ENCODE measurements at places on chromosomes 11 and 22.

- DNase-seq = no peak
These were observed 50.4 kb upstream of the KCNQ1OT1 start for GRCh38 chr11:2750101-2750681.

DNA sequence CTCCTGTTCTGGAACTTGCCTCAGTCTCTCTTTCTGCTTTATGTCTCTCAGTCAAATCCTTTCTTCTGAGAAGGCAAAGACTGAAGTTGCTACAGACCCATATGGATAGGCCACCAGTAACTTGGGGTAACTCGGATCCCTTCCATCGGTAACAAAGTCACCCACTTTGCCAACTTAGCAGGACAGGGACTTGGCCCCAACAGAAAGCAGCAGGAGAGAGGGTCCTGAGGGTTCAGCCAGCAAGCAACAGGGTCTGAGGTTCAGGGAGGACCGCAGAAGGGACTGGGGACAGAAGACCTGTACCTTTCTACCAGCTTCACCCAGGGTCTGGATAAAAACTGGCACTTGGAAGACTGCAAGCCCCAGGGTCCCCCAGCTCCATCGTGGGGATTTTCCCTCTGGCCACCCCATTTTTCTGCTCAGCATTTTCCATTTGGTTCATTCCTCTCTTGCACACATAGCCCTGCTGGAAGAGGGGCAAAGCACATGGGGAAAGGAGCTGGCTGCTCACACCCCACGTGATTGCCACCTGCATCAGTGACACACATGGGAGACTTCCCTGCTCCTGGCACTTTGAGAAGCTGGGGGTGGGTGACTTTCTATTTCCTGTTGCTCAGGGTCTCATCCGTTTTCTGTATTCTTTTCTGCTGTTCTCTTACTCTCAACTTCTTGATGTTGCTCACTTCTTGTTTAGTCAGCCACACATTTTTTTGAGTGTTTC is 34.6 kb upstream of the GNAZ start:
- no peak for DNase-seq

DNA sequence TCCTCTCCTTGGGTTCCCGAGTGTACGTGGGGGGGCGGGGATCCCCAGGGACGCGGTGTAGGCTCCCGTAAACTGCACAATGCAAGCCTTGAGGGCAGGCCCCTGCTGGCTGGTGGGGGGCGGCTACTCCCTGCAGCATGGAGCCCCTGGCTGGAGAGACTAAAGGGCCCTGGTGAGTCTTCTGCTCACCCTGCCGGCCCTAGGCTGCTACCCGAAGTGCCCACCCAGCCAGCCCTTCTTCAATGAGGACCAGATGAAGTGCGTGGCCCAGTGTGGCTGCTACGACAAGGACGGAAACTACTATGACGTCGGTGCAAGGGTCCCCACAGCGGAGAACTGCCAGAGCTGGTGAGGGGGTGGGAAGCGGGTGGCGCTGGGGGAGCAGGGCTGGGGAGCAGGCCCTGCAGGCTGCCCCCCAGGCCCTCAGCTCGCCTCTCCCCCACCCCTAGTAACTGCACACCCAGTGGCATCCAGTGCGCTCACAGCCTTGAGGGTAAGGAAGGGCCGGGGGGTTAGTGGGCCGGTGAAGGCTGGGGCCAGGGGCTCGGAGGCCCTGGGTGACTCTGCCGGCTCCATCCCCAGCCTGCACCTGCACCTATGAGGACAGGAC is 16.8 kb downstream of the MUC5B start:
- DNase-seq = no peak

DNA sequence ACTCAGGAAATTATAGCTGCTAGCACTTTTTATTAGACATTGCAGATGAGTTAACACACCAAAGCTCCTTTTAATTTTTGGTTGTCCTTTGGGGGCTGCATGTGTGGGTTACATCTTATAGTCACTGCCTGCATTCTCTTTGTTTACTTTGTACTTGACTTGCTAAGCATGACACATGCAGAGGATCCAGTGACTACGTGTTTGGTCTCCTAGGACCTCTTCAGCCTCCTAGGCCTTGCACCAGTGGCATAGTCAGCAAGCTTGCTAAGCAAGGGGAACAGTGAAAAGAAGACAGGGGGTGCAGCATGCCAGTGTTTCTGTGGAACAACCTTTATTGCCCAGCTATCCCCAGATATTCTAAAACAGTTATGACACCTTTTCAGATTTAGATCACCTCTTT is 108.2 kb downstream of the PAX6 start:
- no peak for DNase-seq

DNA sequence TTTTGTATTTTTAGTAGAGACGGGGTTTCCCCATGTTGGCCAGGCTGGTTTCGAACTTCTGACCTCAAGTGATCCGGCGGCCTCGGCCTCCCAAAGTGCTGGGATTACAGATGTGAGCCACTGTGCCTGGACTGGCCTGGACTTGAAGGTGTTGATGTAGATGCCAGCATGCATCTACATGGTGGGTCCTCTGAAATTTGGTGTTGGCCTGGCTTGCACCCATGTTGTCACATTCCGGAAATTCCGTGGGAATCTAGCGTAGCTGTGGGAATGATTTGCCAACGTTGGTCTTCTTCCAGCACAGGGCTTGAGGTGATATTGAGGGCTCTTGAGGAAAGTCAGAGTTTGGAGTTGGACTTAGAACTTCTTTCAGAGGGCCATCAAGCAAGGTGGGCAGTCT is 6.5 kb downstream of the PACS1 start:
- DNase-seq = no peak

DNA sequence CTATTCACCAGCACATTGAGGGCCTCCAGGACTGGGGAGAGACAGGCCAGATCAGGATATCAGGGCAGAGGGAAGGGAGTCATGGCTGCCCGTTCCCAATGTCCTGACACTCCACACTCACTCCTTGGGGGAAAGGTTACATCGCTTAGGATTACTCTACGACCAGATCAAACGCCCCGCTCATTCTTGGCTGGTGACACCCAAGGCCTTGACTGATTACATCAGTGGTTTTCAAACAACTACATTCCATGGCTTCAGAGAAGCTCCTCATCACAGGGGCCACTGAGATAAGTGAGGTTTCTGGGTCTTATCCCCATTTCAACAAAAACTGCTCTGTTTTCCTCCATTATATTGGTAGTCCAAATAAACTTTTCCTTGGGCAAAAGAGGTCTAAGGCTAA is 15.0 kb downstream of the UBE2L6 start:
- no peak for DNase-seq

- no peak for DNase-seq
These were observed 585 bp downstream of the ARHGEF12 start for GRCh38 chr11:120336641-120337354.

DNA sequence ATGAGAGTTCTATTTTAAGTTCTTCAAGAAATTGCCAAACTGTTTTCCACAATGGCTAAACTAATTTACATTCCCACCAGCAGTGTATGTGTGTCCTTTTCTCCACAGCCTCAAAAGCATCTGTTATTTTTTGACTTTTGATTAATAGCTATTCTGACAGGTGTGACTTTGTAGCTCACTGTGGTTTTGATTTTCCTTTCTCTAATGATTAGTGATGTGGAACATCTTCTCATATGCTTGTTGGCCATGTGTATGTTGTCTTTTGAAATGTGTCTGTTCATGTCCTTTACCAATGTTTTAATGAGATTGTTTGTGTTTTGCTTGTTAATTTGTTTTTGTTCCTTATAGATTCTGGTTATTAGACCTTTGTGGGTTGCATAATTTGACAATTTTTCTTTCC is 18.0 kb upstream of the RAB38 start:
- no peak for DNase-seq

DNA sequence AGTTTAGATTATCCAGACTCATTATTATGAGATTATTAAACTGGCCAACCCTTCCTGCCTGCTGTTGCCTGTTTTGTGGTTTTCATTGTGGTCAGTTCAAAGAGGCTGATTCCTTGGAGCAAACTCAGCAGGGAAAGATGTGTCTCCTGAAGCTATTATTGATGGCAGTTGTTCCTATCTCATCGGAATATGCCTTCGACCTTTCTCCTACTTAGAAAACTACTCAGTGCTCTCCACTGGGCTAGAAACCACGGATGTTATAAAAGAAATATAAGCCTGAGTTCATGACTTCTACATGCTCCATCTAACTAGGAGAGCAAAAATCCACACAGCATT is 80.2 kb upstream of the NAV2 start:
- DNase-seq = no peak

DNA sequence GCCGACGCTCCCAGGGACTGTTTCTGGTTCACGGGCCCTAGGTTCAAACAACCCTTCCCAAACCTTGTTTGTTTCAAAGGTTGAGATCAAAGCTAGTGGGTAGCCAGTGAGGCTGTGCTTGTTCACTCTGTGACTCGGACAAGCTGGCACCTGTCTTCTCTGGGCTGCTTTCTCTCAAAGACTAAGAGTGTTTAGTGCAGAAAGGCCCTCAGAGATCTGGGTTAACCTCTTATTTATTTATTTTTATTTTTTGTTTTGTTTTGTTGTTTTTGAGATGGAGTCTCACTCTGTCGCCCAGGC is 13.0 kb upstream of the MALAT1 start:
- no peak for DNase-seq

GRCh38 chr22:19648419-19648929 is 65.8 kb upstream of the SEPTIN5 start:
- no peak for DNase-seq

Measured in small intestine (tissue), 16 donors.